ENCODE measurements at places on chromosomes 1 and 21.

- no peak for DNase-seq
Observed at GRCh38 chr21:22703521-22703920, 1705.3 kb downstream of the NCAM2 start.

- no peak for DNase-seq
Observed at GRCh38 chr21:46008893-46009621, 27.5 kb downstream of the COL6A1 start.

GRCh38 chr1:242184955-242185354 is 186.1 kb upstream of the MAP1LC3C start:
- DNase-seq: no peak

- DNase-seq: no peak
Observed at GRCh38 chr1:215241451-215241850, 158.9 kb downstream of the KCNK2 start.

GRCh38 chr1:227136210-227136820 is 182.0 kb downstream of the CDC42BPA start:
- DNase-seq: no peak

DNA sequence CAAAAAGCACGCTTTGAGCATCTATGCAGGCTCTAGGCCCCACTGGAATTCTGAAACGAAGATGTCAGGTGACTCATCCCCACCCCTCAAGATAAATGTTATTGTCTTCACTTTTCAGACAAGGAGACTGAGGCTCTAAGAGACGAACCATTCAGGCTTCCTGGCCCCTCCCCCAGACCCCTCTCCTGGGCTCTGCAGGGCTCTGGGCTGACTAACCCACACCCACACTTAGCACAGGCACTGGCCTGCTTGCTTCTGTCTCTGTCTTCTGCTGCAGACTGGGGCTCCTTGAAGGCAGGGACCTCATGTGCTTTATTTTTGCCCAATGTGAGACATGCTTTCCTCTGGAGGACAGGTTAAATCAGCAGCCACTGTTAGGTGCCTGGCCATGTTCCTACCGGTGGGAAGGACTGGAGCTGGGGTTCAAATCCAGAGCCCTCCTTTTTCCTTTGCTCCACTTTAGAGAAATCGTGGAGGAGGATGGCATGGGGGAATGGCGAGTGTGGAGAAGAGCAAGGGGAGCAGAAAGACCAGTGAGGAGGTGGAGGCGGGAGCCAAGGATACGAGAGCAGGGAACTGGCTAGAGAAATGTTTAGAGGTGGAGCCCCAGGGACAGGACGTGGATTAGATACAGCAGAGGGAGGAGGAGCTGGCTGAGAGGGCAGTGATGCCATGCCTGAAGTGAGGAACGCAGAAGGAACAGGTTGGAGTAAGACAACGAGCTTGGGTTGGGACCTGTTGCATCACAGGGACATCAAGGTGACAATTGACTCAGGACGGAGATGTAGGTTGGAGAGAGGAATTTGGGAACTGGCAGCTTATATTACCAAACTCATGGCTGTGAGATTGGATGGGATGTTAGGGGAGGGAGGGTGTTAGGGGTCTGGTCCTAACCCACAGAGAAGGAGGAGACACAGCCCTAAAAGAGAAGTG is 1.7 kb downstream of the TMEM125 start:
- DNase-seq: no peak

GRCh38 chr1:41490911-41491310 is 6.4 kb upstream of the EDN2 start:
- DNase-seq: no peak

GRCh38 chr1:214570442-214570841 is 19.0 kb upstream of the PTPN14 start:
- no peak for DNase-seq

DNA sequence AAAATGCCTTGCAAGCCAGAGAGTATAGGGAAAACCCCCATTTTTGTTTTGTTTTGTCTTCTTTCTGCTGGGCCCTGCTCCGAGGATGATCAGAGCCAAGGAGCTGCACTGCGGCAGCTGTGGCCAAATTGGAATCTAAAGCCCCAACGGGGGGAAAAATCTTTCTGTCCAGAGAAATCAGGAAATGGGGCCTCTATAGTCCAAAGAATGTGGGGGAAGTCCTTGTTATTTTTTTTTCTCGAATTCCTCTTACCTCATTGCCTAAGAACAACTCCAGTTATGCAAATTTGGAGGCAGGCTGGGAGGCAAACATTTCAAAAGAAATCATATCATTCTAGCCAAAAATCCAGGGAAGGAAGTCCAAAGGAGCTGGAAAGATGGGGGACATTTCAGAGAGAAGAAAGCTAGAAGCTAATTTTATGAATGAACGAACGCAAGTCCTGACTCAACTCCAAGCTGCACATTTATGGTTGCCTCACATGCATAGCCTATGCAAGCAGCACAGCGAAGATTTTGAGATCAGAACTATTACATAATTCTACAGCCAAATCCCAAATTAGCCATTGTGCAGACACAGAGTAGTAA is 263.2 kb downstream of the KCTD3 start:
- no peak for DNase-seq

Data from NCI-H2107 (cell line).